ENCODE measurements at places on chromosomes 6 and 20.

DNA sequence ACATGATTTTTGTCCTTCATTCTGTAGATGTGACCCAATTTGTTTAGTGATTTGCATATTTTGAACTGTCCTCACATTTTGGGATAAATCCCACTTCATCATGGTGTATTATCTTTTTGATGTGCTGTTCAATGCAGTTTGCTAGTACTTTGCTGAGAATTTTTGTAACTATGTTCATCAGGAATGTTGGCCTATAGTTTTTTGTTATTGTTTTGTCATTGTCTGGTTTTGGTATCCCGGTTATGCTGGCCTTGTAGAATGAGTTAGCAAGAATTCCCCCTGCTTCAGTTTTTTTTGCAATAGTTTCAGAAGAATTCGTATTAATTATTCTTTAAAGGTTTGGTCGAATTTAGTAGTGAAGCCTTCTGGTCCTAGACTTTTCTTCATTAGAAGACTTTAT lies 11.9 kb downstream of the KIF25 start:
- DNase-seq: no peak

DNA sequence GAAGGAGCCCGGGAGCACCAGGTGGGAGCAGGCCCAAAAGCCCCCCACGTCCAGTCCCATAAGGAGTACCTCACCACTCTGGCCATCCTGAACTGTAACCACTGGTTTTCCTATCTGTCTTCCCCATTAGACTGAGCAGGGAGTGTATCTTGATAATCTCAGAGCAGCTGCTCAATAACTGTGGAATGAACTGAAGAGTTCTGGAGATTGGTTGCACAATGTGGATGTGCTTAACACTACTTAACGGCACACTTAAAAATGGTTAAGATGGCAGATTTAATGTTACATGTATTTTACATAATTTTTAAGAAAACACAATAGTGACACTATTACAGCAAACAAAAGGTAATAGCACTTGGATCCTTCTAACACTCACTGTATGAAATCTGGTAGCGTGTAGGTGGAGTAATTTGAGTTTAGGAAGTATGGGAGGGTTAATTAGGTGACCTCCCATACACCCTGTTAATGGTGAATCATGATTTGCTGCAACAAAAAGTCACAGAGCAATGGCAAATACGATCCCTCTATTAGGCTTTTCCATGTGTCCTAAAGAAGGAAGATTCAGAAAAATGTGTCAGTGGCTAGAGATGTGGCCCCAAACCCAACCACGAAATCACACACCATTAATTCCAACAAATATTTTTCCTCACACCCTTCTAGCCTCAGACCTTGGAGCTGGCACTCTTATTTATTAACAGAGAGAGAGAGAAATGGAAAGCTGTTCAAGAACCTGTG lies 18.4 kb downstream of the TRAM2 start:
- no peak for DNase-seq

GRCh38 chr20:56392881-56393482 lies 537 bp downstream of the CSTF1 start:
- DNase-seq: no peak

- DNase-seq: no peak
Measured at GRCh38 chr20:37395410-37395797, 49.5 kb downstream of the SRC start.

DNA sequence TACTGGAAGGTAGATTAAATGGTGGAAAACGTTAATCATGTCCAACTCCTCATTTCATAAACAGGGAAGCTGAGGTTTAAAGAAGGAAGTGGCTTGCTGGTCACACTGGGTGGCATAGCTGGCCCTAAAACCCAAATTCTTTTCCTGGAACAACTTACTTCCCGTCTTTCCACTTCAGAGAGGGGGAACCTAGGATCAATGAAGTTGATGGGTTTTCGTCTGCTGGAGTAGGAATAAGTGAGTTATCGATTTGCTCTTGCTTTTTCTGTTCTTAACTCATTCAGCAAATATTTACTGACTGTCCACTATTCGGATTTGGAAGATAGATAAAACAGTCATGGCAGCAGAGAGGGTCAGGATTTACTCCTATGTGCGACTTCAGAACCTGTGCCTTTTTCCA lies 1.2 kb upstream of the SYS1 start:
- DNase-seq: no peak

- DNase-seq: no peak
Measured at GRCh38 chr6:125123051-125123450, 30.5 kb upstream of the TPD52L1 start.

- no peak for DNase-seq
Measured at GRCh38 chr20:40233406-40233805, 455.6 kb downstream of the MAFB start.

GRCh38 chr6:11374036-11375010 lies 141.9 kb upstream of the NEDD9 start:
- no peak for DNase-seq

- DNase-seq: no peak
Measured at GRCh38 chr6:593907-594212, 63.0 kb downstream of the HUS1B start.

- DNase-seq: peak; percentile 69
Measured at GRCh38 chr20:22716821-22717351, 132.5 kb upstream of the FOXA2 start.

DNA sequence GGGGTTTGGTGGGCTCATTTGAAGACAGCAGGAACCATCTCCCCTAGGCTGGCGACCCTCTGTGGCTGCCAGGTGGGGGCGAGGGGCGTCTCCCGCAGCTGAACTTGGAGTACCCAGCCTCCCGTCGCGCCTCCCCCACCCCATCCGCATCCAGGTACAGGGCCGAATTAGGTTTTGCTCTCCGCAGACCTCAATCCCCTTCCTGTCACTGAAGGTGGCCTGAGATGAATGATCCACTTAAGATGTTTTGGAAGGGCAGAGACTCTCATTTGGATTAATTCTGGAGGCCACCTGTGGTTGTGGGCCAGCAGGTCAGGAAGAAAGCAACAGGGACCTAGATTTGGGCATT lies 493 bp downstream of the CD83 start:
- DNase-seq: no peak

- no peak for DNase-seq
Measured at GRCh38 chr6:166152660-166153059, 15.0 kb downstream of the TBXT start.

DNA sequence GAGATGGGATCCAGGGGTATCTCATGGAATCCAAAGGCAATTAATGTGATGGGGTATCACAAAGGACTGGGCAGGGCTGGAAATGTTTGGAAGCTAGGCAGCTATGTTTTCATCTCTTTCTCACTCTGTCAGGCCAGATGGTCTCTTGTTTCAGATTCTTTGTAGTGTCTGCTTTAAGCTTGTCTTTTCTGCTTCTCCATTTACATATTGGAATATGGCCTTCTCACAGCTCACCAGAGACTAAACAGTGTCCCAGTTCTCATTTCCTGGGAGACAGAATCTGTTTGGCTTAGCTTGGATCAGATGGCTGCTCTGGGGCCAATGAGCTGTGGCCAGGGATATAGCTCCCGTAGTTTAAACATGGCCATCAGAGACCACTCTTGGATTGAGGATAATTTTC lies 78.9 kb downstream of the SLC35F1 start:
- DNase-seq: no peak

- no peak for DNase-seq
Measured at GRCh38 chr6:54719131-54719530, 127.4 kb upstream of the FAM83B start.

GRCh38 chr6:38651121-38651784 lies 11.5 kb upstream of the BTBD9 start:
- DNase-seq: no peak

- DNase-seq: no peak
Measured at GRCh38 chr6:159887146-159887545, 3.6 kb upstream of the MAS1 start.

- DNase-seq: peak; percentile 71
Measured at GRCh38 chr6:151391471-151392413, at the start of gene ZBTB2. ZBTB2 (minus strand) TSS chr6:151391559; CDS start chr6:151373637, 17,922 bp downstream.

DNA sequence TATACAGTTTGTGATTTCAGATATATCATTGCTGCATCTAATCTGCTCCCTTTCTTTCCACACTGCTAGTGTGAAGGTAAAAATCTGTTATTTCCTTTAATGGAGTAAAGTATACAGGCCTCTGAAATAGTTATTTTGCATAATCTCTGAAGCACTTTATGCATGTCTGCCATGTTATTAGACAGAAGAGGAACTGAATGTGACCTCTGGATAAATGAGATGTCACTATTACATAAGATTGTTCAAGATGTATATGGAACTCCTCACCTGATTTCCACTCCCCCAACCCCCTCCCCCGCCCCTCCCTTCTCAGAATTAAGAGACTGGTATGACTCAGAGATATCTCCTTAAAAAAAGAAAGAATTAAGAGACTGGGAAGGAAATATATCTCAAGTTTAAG lies 26.3 kb downstream of the SERINC1 start:
- DNase-seq: no peak
